ENCODE measurements at places on chromosomes 12 and 14.

DNA sequence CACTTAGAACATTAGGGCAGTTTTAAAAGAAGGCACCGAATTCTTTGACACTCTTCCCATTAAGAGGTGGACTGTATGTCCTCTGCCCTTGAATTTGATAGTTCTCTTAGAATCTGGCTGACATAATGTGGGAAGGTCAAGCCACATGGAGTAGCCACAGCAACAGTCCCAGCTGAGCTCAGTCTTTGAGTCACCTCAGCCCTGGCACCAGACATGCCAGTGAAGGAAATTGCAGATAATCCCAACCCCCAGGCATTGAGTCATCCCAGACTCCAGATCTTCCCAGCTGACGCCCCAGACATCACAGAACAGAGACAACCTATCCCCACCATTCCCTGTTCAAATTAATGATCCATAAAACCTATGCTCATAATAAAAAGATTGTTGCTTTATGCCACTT is 83.4 kb downstream of the GTF2A1 start:
- DNase-seq = no peak

DNA sequence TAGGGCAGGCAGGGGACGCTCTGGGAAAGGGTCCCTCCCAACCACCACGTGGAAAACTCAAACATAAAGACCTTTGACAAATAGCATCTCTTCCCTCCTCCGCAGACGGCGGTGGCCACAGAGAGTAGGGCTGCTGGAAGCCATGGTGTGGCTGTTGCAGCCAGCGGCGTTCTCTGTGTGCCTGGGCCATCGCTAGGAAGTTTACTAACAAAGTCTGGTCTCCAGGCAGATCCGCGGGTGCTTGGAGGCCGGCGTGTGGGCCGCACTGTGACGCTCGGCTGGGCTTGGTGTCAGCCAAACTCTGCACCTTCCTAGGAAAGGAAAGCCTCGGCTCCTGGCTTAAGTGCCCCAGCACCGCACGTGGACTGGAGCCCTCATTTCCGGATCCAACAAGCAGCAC is 65.6 kb downstream of the CCDC88C start:
- DNase-seq = no peak

GRCh38 chr14:34387974-34388516 is 74.0 kb downstream of the SPTSSA start:
- no peak for DNase-seq

GRCh38 chr12:114186241-114187002 is 219.5 kb downstream of the TBX5 start:
- no peak for DNase-seq

DNA sequence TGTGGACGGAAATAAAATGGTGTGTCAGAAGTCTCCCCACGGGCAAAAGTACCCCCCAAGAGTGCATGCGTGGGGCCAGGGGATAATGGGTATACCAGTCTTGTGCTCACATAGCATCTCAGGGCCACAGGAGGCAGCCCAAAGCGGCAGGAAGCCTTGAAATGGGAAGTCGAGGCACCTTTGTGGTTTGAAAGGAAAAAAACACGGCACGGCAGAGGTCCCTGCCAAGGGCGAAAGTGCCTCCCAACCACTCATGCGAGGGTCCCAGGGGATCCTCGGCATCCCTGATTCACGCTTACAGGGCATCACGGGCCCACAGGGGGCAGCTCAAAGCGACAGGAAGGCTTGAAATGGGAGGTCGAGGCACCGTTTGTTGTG is 583.2 kb downstream of the ALG10 start:
- no peak for DNase-seq

DNA sequence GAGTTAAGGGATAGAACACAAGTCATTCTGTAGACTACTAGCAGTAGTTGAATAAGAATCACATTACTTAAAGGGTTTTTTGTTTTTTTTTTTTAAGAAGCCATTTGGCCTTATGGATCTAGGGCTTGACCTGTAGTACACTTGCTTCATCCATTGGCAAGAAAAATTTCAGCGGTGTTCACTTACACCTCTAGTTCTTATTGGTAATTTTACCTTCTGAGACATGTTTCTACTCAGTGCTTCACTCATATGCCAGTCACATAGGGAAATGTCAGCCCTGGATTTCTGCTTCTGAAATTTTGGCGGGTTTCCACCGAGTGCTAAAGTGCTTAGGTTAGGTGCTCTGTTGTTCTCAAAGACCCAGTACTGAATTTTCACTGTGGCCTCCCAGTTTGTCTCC is 72.9 kb downstream of the FRMD6 start:
- no peak for DNase-seq

GRCh38 chr12:26748741-26749431 is 84.1 kb downstream of the ITPR2 start:
- DNase-seq = no peak

DNA sequence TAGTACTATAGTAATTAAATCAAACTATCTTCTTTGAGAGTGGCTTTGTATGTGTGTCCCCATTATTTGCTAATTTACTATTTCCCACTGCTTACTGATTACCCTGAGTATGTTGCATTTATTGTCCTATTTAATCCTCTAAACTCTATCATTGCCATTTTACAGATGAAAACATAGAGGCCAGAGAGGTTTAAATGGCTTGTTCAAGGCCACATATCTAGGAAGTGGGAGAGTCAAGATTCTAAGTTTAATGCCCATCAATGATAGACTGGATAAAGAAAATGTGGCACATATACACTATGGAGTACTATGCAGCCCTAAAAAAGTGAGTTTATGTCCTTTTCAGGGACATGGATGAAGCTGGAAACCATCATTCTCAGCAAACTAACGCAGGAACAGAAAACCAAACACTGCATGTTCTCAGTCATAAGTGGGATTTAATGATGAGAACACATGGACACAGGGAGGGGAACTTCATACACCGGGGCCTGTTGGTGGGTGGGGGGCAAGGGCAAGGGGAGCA is 419.7 kb downstream of the ZFP36L1 start:
- no peak for DNase-seq

- DNase-seq = no peak
These were observed 72.2 kb downstream of the PITPNM2 start for GRCh38 chr12:123078531-123079155.

- DNase-seq = no peak
These were observed 21.4 kb upstream of the GSG1 start for GRCh38 chr12:13124656-13125505.

GRCh38 chr12:29533815-29534489 is 36.5 kb upstream of the OVCH1 start:
- DNase-seq = no peak

DNA sequence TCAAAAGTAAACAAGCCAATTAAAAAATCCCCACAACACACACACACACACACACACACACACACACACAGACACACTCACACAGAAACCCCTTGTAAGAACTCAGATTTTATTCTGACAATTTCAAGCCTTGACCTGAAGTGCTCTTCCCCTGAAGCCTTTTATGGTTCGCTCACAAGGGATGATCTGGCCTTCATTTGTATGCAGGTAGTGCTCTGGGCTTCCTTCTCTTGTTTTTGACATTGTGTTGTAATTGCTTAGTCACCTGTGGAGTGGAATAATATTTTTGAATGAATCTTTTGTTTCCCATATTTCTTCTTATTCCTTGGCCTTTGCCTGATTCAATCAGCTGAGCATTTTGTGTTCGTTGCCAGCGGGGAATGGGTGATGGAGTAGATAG is 83.3 kb upstream of the CSRP2 start:
- no peak for DNase-seq

- DNase-seq = no peak
These were observed 34.6 kb upstream of the ANKRD9 start for GRCh38 chr14:102544046-102544746.

DNA sequence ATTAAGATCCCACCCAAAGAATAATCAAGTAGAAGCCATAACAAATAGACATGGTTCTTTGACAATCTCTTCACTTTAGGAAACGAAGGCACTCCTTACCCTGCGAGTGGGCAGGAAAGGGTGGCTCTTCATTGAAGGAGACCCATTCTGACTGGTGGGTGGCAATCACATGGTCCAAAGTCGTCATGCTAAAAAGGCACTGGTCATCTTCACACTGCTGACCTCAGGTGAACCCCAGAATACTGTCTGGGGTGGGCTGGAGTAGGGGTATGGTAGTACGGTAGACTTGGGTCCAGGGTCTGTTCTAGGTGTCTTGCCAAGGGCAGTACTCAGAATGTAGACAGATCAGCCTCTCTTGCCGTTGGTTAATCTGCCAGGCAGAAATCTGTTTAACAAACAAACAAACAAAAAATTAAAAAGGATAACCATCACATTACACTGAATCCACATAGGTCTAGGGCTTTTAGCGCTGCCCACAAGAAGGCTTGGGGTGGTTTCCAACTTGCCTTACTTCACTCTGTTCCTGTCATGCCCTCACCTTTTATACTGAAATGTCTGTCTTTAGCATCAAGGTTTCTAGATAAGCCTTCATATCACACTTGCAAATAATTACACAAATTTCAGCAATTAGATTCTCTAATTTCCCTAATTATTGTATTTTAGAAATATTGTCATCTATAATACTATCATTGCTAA is 1.8 kb downstream of the STON2 start:
- no peak for DNase-seq

DNA sequence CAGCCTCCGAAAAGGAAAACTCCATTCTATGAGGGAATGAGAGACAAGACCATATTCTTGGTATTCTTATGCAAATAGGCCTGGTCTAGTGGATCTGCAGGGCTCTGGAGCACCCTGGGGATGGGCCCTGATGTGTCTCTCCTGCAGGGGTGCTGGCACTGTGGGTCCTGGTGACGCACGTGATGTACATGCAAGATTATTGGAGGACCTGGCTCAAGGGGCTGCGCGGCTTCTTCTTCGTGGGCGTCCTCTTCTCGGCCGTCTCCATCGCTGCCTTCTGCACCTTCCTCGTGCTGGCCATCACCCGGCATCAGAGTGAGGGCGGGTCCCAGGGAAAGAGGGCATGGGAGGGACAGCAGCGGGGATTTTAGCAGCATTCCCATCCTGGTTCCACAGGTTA is 5.8 kb downstream of the SLC48A1 start:
- no peak for DNase-seq

DNA sequence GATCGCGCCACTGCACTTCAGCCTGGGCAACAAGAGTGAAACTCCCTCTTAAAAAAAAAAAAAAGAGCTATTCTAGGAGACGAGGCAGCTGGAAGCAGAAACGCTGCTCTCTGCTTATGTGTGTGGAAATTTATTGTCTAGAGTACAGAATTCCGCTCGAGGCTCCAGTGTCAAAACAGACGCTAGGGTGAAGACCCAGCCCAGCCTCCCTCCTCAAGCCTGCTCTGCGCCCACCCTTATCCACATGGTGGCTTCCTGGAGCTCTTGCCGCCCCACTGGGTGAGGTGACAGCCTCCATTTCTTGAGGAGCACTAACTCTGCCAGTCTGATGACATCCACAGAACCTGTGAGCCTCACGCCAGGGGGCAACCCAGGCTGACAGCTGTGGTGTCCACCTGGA is 49.5 kb upstream of the DLK1 start:
- DNase-seq = no peak

DNA sequence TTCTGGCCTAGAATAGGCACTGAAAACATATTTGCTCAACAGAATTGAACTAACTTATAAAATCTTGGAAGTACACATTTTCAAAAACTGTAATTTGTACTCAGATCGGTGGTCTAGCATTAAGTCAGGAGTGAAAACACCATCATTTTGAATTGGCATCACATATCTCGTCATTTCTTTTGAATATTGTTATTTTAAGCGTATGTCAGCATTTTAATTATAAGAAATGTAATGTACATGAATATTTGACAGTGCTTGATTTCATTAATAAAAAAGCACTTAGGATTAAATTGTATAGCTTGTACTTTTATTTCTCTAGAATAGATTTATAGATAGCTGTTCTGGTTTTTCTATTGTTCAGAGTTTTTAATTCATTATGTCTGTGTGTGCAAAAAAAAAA is 892.2 kb downstream of the BCL11B start:
- DNase-seq = no peak

DNA sequence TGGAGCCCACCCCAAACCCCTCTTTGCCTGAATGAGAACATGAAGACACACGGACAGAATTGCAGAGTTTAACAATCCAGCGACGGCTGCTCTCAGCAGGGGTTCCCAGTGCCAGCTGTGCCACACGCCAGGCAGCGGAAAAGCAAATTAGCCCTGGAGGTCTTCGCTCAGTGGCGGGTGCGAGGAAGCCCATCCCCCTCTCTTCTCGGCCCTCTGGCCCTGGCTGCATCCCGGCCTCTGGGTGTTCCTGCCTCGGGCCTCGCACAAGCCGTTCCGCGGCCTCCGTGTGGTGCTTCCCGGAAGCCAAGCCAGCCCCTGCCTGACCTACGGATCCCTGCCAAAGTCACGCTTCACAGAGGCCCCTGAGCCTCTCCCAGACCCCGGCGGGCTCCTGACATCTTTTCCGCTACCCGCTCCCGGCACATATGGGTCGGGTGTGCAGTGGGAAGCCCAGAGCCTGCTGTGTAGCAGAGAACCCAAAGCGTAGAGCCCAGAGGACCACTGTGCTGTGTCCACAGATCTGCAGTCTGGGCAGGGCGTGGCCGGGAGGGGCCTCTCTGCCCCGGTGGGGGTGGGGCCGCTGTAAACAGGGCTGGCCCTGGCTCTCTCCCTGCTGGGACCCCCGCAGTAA is 70.7 kb upstream of the GALNT9 start:
- no peak for DNase-seq

DNA sequence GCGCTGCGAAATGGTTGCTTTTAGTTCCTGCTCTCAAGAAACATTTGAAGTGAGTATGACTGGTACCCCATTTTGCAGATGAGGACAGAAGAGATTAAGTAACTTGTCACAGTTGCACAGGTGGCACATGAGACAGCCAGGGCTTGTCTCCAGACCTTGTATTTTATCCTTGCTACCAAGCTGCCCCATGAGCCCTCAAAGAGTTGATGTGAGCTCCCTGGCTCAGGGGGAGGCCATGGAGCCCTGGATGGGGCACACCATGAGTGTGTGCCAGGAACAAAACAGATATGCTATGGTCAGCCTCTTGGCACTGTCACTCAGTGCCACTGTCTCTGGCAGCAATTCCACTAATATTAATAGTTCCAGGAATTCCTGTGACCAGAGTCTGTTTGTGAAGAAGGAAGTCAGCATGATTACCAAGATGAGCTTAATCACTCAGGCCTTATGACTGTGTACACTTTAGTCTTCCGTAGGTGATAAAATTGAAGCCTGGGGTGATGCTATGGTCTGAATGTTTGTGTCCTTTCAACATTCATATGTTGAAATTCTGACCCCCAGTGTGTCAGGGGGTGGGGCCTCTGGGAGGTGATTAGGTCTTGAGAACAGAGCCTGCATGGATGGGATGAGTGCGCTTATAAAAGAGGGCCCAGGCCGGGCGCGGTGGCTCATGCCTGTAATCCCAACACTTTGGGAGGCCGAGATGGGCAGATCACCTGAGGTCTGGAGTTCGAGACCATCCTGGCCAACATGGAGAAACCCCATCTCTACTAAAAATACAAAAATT is 806.8 kb downstream of the AACS start:
- no peak for DNase-seq
